H1 (cell line): ENCODE measurements at places on chromosomes 5 and 9. TPM values are rescaled to one million over a fixed set of nuclear protein-coding genes. Genes with fewer than 3 reads are reported as not detected.

Gene GFI1B
- 0.09 and 0.71 TPM in 2 replicates for total RNA-seq

GRCh38 chr9:34701769-34702736, 7.9 kb downstream of the CCL21 start:
- DNase-seq = peak; percentile 21

Gene GALNT12
- 17.5 and 19.6 TPM in 2 replicates for total RNA-seq

GRCh38 chr5:115381911-115382662, 85.6 kb upstream of the CCDC112 start:
- DNase-seq = no peak

Gene PCDHA8
- total RNA-seq = 0.52 and 0.96 TPM in 2 replicates

GRCh38 chr5:139862313-139862712, 66.7 kb downstream of the PSD2 start:
- no peak for DNase-seq

- DNase-seq = no peak
Measured at GRCh38 chr5:68562308-68562707, 346.8 kb downstream of the PIK3R1 start.

DNA sequence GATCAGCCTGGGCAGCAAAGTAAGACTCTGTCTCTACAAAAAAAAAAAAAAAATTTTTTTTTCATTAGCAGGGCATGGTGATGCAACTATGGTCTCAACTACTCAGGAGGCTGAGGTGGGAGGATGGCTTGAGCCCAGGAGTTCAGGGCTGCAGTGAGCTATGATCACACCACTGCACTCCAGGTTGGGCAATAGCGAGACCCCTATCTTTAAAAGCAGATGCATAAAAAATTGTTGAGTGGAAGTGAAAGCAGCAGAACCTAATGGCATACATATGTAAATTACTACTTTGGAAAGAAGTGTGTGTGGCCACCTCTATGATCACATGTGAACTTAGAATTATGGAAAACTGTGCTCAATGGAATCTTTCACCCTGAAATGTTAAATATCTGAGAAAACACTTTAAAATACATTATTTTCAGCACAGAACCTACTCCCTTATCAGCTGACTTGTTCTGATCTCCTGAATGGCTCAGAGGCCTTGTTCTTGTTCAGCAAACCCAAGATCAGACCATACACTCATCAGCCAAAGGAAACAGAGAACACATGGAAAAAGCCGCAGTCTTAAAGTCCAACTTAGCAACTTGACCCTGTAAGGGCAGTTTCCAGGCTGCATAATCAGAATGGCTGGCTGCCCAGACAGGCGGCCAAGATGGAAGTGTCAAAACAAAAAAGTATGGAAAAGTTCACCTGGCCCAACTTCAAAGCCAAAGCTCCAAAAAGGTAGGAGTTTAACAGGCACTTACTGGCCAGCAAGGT, 56.5 kb downstream of the SIL1 start:
- no peak for DNase-seq

GRCh38 chr9:16213781-16214515, 656.5 kb downstream of the BNC2 start:
- DNase-seq = no peak

- DNase-seq = no peak
Measured at GRCh38 chr5:138824924-138825863, 49.9 kb downstream of the LRRTM2 start.

Gene OLFML2A
- total RNA-seq = 11.4 and 11.5 TPM in 2 replicates

DNA sequence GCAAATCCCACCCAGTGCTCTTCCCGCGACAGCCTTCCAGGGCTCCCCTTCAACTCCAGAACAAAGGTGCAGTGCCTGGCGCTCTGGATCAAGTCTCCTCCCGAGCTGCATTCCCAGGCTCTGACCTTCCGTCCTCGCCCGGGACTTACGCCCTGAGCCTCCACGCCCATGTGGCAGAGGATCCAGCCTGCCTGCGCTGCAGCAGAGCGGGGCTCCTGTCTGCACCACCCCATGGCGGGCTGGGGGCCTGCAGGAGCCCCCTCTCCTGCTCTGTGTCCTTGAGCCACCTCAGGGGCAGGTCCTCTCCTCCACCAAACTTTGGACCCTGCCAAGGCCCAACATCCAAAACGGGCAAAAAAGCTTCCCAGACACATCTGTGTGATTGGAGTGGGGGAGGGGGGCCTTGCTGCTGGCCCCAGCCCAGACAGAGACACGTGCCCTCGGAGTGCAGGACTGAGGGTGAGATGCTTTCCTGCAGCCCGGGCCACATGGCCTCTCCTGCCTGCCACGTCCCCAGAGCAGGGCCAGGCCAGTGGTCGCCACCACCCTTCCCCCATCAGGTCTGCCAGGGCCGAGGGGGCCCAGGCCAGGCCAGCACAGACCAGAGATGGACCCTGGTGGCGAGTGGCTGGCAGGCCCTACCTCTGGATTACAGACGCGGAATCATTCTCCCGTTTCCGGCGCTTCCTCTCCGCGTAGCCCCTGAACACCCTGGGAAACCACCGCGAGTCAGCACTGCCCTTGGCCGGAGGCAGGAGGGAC, 4.4 kb downstream of the NSMF start:
- no peak for DNase-seq

- no peak for DNase-seq
Measured at GRCh38 chr5:102766295-102767090, 11.4 kb downstream of the PAM start.

DNA sequence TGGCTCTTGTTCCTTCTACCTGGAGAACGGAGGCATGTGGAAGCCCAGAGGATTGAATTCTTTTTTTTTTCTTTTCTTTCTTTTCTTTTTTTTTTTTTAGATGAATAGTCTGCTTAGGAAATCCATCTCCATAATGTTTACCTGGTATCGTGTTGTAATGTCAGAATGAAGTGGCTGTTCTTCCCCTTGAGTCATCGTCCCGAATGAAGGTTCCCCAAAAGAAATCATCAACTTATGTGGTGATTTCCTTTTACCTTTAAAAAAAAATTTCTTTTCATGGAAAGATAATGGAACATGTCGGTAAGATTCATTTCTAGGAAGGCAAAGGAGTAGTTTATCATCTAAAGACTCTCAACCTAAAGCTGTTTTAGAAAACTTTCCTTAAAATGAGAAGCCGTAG, 59.7 kb downstream of the DOCK8 start:
- DNase-seq = no peak

Gene PCDHGA5
- 1.0 and 1.3 TPM in 2 replicates for total RNA-seq

Gene RHOBTB3
- total RNA-seq = 8.2 and 11.5 TPM in 2 replicates
